Activated CD8-positive, alpha-beta memory T cell treated with anti-CD3 and anti-CD28 coated beads for 4 hours (primary cell): ENCODE measurements at places on chromosomes 1 and 21.

DNA sequence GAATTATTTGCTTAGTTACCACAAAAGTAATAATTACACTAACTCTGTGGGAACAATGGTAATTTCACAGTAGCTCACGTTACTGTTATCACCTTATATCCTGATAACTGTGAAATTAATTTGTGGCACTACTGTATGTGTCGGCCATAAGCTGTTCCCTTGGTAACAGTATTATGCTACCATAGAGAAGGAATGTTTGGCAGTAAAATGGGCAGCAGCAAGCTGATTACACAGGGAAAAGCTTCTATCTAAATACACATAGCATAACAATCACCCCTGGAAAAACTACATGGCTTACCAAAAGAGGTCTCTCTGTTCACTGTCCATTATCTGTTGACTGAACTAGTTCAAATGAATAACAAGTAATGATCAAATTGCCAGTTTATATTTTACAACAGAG is 124.1 kb downstream of the DPYD start:
- DNase-seq = no peak

DNA sequence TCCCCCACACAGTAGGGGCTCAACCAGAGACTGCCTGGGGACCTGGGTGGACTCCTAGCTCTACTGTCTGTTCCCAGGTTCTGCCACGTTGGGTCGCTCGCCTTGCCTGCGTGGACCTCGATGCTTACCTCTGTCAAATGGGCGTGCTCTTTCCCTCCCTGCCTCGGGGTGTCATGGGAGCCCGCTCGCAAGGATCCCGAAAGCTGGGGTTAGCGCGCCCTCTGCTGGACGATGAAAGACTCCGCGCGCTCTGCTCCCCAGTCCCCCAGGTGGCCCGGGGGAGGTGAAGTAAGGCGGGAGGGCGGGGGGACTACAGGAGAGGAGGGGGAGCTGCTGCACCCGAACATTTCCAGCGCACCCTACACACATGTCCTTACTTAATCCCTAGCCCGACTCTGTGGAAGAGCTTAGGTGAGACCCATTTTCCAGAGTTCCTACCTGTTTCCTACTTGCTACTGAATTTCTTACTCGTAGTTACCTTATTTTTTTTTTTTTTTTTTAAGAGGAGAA is 2.3 kb upstream of the BSND start:
- DNase-seq = peak; percentile 60

DNA sequence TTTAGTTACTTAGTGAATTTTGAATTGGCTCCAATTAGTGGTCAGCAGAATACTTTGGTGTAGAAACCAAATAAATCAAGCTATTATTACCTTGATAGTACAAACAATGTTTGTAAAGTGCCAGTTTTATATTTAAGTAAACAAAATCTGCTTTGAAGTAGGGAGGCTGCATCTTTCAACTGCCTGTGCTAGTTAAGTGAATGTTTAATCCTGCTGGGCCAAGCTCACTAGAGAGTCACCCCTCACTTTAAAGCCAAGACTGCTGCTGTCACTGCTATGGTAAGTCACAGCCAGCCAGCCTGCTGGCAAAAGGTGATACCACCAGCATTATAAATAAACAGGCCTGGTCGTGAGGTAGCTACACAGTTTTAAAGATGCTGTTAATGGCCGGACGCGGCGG is 10.3 kb upstream of the CFAP126 start:
- DNase-seq = no peak

- no peak for DNase-seq
Measured at GRCh38 chr1:25150985-25151495, 81.3 kb downstream of the SYF2 start.

DNA sequence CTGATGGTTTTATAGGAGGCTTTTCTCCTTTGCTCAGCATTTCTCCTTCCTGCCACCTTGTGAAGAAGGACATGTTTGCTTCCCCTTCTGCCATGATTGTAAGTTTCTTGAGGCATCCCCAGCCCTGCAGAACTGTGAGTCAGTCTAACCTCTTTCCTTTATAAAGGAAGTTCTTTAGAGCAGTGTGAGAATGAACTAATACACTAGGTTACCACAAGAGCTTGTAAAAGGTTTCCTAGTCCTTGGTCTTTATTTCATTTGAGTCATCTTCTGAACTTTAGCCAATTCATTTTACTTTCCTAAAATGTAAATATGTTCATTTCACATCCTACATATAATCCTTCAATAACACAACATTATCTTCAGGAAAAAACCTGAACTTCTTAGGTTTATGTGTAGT is 365.3 kb downstream of the HHIPL2 start:
- no peak for DNase-seq

- no peak for DNase-seq
Measured at GRCh38 chr1:26545969-26546323, 16.4 kb downstream of the RPS6KA1 start.
